Activated T-cell treated with anti-CD3 and anti-CD28 coated beads, Interleukin-2, amount 50 U/mL, for 4 hours (primary cell): ENCODE measurements at places on chromosomes 7 and 10. TPM values are rescaled to one million over a fixed set of nuclear protein-coding genes. Genes with fewer than 3 reads are reported as not detected.

The TMEM176B gene
- total RNA-seq: 0.58 TPM

The GIMAP1 gene
- 2.7 TPM for total RNA-seq

The TUBAL3 gene
- total RNA-seq: not detected

The GPER1 gene
- 0.08 TPM for total RNA-seq

The LRRC17 gene
- total RNA-seq: not detected

The GPC2 gene
- 4.1 TPM for total RNA-seq

GRCh38 chr10:113470372-113471240, 82.2 kb upstream of the HABP2 start:
- no peak for DNase-seq

- no peak for DNase-seq
These were observed 72.8 kb upstream of the DDC start for GRCh38 chr7:50637725-50638643.

- no peak for DNase-seq
These were observed 401.1 kb upstream of the NFE2L3 start for GRCh38 chr7:25750744-25751508.

GRCh38 chr7:131329176-131329570, 1.5 kb downstream of the MKLN1 start:
- DNase-seq: no peak

GRCh38 chr7:45099891-45100760, 11.4 kb upstream of the NACAD start:
- DNase-seq: no peak

GRCh38 chr7:25929448-25929847, 222.6 kb upstream of the NFE2L3 start:
- no peak for DNase-seq

GRCh38 chr10:102796407-102797176, 40.6 kb downstream of the CYP17A1 start:
- no peak for DNase-seq

DNA sequence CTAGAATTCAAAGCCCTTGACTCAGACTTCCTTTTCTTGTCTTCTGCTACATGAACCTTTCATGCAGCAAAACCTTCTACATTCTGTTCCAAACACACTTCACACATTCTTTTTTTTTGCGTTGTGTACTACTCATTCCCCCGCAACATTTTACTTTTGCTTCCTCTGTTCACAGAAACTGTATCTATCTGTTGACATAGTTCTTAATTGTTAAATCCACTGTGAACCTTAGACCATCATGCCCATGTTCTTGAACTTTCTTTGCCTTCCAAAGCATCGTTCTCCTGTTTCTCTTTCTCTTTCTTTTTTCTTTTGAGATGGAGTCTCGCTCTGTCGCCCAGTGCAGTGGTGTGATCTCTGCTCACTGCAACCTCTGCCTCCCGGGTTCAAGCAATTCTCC, 14.2 kb downstream of the CCSER2 start:
- no peak for DNase-seq

GRCh38 chr7:26493737-26494428, 202.2 kb downstream of the SNX10 start:
- DNase-seq: no peak

DNA sequence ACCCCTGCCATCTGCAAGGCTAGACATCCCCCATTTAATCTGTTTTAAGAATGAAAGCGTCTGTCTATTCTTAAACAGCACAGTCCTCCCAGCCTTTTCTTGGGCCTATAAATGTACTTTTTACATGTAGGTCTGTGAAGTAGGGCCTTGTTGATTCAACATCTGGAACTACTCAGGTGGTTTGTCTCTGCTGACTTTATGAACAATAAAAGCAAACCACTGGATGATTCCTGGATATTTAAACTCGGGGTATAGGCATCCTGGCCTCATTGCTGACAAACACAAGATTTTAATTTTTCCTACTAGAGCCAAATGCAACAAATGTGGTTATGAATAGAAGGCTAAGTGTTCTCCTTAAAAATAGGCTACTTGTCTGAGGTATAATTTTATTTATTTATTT, 198.3 kb downstream of the WDR11 start:
- no peak for DNase-seq
